HCT116 (cell line): ENCODE measurements at places on chromosomes 2 and 18. TPM values are rescaled to one million over a fixed set of nuclear protein-coding genes. Genes with fewer than 3 reads are reported as not detected.

GRCh38 chr2:3645745-3646389, 12.1 kb upstream of the ALLC start:
- no peak overlapping the region for H3K4me3 ChIP-seq
- no peak for DNase-seq
- H3K4me1 ChIP-seq = no peaks in the 10 kb centered on the region
- no peaks in the 10 kb centered on the region for H3K36me3 ChIP-seq
- no peak overlapping the region for H3K27ac ChIP-seq

- H3K4me1 ChIP-seq = peaks cover 26% of the 10 kb centered on the region
- no peaks in the 10 kb centered on the region for H3K27me3 ChIP-seq
- H3K36me3 ChIP-seq = no peaks in the 10 kb centered on the region
- no peak for DNase-seq
Measured at GRCh38 chr2:101718993-101719571, 21.6 kb downstream of the MAP4K4 start.

DNA sequence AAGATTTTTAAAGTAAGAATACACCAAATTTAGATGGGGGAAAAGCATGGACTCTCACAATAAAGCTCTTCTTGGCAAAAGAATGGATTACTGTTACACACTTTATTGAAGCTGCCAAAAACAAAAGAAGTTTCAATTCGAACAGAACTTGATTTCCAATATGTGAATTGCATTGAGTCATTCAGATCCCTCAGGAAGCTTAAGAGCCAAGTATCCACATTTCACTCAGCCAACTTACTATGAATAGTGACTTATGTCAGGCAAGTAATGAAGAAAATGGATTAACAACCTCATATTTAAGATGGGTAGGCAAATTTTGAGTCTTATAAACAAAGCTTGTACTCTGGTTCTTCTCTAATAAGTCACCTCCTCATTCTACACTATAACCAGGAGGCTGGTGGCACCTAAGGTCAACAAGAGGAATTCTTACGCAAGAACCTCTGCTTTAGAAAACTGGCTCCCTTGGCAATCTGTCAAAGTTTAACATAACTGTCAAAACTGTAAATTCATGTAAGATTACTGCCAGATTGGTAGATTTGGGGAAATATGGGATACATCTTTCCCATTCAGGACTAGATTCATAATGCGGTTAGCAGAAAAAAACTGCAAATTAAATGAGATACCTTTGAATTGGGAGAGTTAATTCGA, 6.0 kb downstream of the HADHA start:
- H3K27ac ChIP-seq = no peak overlapping the region
- no peak overlapping the region for H3K4me3 ChIP-seq
- no peak for DNase-seq
- H3K27me3 ChIP-seq = no peaks in the 10 kb centered on the region
- peaks cover 29% of the 10 kb centered on the region for H3K36me3 ChIP-seq

DNA sequence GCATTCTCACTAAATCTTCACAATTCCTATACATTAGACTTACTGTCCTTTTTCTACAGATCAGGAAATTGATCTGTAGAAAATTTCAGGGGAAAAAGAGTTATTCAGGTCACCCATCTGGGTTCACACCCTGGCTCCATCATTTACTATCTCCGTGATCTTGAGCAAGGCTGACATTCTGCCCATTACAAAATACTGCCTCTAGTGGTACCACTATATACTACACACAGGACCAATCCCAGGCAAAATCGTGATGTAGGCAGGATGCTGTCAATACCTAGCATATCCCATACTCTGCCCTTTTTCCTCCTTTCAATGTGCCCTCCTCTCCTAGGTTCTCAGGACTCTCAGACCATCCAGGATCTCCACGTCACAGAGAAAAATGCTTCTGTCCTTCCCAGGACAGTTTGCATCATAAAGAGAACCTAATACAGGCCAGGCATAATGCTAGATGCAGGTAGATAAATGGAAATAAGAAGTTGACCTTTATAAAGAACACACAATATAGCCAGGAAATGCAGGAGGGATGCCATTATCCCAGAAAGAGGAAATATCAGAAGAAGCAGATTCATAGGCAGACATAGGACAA, 101.9 kb downstream of the CDH20 start:
- no peaks in the 10 kb centered on the region for H3K36me3 ChIP-seq
- H3K27me3 ChIP-seq = no peaks in the 10 kb centered on the region; the same call in none of the 2 replicates
- no peaks in the 10 kb centered on the region for H3K4me1 ChIP-seq

DNA sequence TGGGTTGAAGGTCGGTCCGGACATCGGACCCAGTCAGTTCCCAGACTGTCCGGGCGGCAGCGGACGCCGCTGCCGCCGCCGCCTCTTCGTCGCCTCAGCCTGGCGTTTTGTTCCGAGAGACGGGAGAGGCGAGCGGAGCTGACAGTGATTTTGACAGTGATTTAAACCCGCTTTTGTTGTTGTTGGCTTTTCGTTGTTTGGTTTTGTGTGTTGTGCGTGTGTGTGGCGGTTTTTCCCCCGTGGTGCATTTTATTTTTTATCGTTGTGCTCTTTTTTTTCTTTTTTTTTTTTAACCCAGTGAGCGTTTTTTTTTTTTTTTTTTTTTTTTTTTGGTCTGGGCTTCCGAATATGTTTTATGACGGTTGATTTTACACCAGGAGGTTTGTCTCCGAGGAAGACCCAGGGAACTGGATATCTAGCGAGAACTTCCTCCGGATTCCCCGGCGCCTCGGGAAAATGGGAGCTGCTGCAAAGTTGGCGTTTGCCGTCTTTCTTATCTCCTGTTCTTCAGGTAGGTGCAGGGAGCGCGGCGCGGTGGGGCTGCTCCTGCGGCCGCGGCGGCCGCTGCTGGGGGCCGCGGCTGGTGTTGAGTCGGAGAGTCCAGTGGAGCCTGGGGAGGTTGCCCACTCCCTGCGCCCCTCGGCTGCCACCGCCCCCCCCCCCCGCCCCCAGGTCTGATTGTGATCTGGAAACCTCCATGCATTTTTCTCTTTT, at the start of gene ACVR2A:
TSS of gene ACVR2A (plus strand) at position 333 of the 714 bp plus-strand sequence. CDS start at position 457, 124 bp downstream.
- H3K4me1 ChIP-seq = peaks cover 6% of the 10 kb centered on the region; the same call in 1 of the 2 replicates
- H3K36me3 ChIP-seq = no peaks in the 10 kb centered on the region
- peak within 1 kb of the TSS; percentile 84 for H3K27ac ChIP-seq
- H3K27me3 ChIP-seq = no peaks in the 10 kb centered on the region
- DNase-seq = no peak

DNA sequence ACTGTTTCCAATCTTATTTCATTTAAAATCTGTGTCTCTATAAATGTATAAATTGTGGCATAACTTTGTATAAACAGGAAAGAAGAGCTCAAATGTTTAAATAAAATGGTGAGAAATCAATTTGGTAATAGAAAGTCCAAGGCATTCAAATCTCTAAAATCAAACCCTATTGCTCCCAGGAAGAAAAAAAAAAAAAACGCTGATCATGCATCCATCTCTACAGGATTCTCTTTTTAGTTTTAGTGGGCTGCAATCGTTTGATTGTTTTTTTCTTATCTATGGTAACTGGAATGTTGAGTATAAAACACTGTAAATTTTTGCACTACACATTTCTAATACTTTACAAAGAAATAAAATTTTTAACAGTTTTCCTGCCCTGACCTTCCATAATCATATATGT, 75.6 kb downstream of the NCKAP1 start:
- no peaks in the 10 kb centered on the region for H3K27me3 ChIP-seq
- H3K27ac ChIP-seq = no peak overlapping the region
- H3K36me3 ChIP-seq = peaks cover 13% of the 10 kb centered on the region; the same call in 1 of the 2 replicates
- DNase-seq = no peak
- no peak overlapping the region for H3K4me3 ChIP-seq

- no peaks in the 10 kb centered on the region for H3K27me3 ChIP-seq
- no peak overlapping the region for H3K27ac ChIP-seq
- H3K4me3 ChIP-seq = no peak overlapping the region
- no peaks in the 10 kb centered on the region for H3K36me3 ChIP-seq
- no peaks in the 10 kb centered on the region for H3K4me1 ChIP-seq
- DNase-seq = no peak
Measured at GRCh38 chr2:241041589-241042158, 43.3 kb downstream of the SNED1 start.

DNA sequence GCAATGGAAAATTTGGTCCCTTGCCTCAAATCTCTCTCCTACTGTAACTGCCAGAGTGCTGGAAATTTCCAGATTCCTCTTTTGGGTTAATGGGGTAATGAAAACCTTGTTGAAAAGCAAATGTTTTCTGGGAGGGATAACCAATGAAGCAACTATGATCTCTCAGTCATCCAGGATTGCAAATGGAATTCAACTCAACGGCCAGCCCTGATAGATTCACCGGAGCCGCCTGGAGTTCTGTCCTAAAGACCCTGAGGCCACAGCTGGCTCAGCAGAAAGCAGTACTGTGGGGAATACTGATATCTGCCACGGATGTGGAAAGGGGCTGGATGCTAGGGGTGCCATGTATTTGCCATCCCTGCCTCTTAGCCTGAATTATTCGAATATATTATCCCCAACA, 167.8 kb downstream of the NRP2 start:
- H3K4me1 ChIP-seq = no peaks in the 10 kb centered on the region
- H3K4me3 ChIP-seq = no peak overlapping the region
- no peaks in the 10 kb centered on the region for H3K36me3 ChIP-seq
- no peak overlapping the region for H3K27ac ChIP-seq

GRCh38 chr2:31556940-31557339, 23.8 kb downstream of the SRD5A2 start:
- DNase-seq = no peak
- no peaks in the 10 kb centered on the region for H3K36me3 ChIP-seq
- no peak overlapping the region for H3K27ac ChIP-seq
- no peaks in the 10 kb centered on the region for H3K4me1 ChIP-seq

DNA sequence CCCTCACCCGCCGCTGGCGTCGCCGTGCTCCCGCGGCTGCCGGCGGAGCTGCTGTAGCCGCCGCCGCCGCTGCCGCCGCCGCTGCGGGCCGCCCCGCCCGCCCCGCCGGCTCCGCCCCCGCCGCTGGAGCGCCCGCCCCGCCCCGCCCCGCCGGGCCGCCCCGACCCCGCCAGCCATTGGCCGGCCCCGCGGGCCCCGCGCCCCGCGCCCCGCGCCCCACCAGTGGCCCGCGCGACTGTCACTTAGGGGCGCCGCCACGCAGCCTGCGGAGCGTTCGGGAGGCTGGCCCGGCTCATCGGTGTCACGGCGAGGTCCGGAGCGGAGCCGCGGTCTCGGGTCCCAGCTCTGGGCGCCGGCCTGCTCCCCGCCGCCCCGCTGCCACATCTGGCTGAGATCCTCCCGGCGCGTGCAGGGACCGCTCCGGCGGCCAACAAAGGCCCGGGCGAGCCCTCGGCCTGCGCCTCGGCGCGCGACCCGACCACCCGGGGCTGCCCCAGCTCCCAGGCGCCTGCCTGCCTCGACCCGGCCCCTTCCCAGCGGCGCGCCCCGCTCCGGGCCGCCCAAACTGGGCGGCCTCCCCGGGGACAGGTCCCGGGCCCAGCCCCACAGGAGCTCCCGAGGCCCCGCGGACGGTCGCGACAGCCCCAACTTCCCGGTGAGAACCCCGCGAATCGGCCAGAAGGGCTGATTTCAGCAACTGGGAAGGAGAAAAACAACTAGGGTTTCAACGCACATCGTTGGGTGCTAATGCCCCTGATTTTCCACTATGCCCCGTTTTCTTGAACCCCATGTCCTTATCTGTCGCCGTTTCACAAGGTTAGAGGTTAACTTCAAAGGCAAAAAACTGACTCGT, at the start of gene MGAT4A:
TSS of gene MGAT4A (minus strand) at position 92 of the 853 bp plus-strand sequence. CDS start 4,800 bp downstream, outside the sequence.
- peak within 1 kb of the TSS; percentile 54 for H3K4me3 ChIP-seq
- H3K36me3 ChIP-seq = no peaks in the 10 kb centered on the region
- no peaks in the 10 kb centered on the region for H3K27me3 ChIP-seq
- H3K4me1 ChIP-seq = peaks cover 11% of the 10 kb centered on the region; the same call in 1 of the 2 replicates
- peak within 1 kb of the TSS; percentile 51; the same call in 1 of the 2 replicates for H3K27ac ChIP-seq
- no peak for DNase-seq

DNA sequence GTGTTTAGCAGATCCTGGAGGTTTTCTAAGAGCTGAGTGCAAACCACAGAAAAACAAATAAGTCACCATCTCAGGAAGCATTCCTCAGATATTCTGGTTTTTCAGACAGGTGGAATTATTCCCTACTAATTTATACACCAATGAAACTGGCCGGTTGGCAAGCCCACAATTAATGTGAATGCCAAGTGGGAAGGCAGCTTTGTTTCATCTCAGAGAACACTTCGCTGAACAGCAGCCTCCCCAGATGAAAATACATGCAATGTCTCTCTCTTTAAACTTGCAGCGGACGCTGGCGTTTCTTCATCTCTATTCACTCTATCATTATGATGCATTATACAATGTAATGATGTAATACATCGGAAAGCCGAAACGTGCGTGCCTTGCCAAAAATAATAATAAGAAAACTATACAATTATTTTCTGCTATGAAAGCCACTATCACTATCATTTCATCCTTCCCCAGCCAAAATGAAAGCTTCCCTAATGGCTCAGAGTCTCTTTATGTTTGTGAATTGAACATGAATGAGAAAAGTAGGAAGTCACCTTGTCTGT, 649.4 kb downstream of the BCL11A start:
- H3K4me1 ChIP-seq = no peaks in the 10 kb centered on the region
- no peaks in the 10 kb centered on the region for H3K27me3 ChIP-seq
- no peaks in the 10 kb centered on the region for H3K36me3 ChIP-seq
- no peak for DNase-seq
- H3K27ac ChIP-seq = no peak overlapping the region

DNA sequence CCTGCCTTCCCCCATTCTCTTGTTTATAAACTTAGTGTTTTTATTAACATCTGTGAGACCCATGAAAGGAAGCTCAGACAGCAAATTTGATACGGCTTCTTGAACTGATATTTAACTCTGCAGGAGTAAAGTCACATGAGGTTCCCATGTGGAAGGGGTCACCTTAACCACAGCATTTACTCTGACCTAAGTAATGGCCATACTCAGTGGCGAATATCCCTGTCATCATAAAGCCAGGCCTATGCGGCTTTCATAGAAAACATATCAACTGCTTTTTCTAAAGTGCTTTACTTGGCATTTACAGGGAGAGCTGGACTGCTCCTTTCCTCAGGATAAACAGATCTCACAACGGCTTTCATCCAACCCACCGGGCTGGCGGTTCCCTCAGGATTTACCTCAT, 9.0 kb downstream of the REG1A start:
- H3K36me3 ChIP-seq = no peaks in the 10 kb centered on the region
- no peak for DNase-seq
- H3K4me1 ChIP-seq = no peaks in the 10 kb centered on the region
- no peaks in the 10 kb centered on the region for H3K27me3 ChIP-seq
- no peak overlapping the region for H3K27ac ChIP-seq

DNA sequence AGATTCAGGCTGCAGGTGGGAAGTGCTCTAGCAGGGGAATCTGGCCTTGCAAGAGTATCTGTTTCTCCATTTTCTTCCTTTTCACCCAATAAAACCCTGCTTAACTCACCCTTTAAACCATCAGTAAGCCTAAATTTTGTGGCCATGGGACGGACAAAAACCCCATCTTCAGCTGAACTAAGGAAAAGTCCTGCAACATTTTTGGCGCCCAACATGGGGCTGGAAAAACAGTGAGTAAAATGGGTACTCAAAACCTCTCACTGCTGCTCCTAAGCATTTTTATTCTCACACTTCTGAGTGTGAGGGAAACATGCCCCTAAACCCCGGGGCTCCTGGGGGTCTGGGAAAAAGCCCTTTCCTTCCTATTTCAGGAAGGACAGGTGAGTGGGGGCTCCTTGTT, 414.3 kb downstream of the ZNF804A start:
- no peaks in the 10 kb centered on the region for H3K4me1 ChIP-seq
- no peak overlapping the region for H3K27ac ChIP-seq
- no peaks in the 10 kb centered on the region for H3K27me3 ChIP-seq
- DNase-seq = peak; percentile 18
- H3K36me3 ChIP-seq = no peaks in the 10 kb centered on the region
- H3K4me3 ChIP-seq = no peak overlapping the region

PTPRM gene
- total RNA-seq = 14.5 TPM

ALK gene
- total RNA-seq = not detected

RESP18 gene
- total RNA-seq = not detected

ANO7 gene
- total RNA-seq = 0.84 TPM

GATA6 gene
- 3.3 TPM for total RNA-seq
